Transverse colon (tissue), 4 donors: ENCODE measurements at places on chromosomes 12 and 14.

GRCh38 chr12:121523741-121524140 is 57.1 kb downstream of the KDM2B start:
- H3K4me3 ChIP-seq, result no peak overlapping the region
- H3K36me3 ChIP-seq, result no peaks in the 10 kb centered on the region
- H3K27ac ChIP-seq, result no peak overlapping the region
- H3K27me3 ChIP-seq, result no peaks in the 10 kb centered on the region
- H3K4me1 ChIP-seq, result no peaks in the 10 kb centered on the region
- no peak for DNase-seq

DNA sequence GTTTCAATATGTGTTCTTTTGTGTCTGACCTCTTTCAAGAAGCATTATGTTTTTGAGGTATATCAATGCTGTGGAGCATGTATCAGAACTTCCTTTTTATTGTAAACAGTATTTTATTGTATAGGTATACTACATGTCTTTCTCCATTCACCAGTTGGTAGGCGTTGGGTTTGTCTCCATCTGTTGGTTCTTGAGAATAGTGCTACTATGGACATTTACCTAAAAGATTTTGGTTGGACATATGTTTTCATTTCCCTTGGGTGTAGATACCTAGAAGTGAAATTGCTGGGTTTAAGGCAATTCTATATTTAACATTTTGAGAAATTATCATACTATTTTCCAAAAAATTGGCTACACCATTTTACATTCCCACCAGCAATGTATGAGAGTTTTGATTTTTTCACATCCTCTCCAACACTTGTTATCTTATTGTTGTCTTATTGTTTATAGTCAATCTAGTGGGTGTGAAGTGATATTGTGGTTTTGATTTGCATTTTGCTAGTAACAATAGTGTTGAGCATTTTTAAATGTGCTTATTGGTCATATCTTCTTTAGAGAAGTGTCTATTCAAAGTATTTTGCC is 409.2 kb downstream of the IPO8 start:
- no peak overlapping the region for H3K4me3 ChIP-seq
- H3K27ac ChIP-seq, result no peak overlapping the region
- H3K4me1 ChIP-seq, result no peaks in the 10 kb centered on the region
- no peak for DNase-seq

DNA sequence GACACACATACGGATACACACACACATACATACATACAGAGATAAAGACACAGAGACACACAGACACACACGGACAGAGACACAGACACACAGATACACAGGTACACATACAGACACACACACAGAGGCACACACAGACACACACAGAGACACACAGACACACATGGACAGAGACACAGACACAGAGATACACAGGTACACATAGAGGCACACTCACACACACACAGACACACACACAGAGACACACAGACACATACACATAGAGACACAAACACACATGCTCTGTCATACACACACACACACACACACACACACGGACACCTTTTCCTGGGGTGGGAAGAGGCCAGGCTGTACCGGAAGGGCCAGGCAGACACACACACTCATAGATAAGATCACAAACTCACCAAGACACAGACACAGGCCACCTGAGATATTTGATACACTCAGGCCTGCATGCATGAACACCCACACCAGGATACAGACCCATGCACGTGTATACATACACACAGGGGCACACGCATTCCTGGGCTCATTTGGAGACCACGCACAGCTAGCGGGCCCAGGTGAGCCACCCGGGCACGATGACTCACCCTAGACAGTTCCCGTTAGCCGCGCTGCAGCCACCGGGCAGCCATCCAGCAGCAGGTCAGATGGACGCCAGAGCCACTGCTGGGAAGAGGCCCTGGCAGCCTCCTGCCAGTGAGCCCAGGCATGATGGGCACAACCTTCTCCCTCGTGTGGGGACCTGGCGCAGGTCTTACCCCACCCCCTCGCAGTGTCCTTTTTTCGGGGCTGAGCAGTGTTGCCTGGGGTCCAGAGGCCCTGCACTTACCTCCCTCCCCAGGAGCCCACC is 1.8 kb upstream of the AHNAK2 start:
- peaks cover 34% of the 10 kb centered on the region for H3K27me3 ChIP-seq
- no peaks in the 10 kb centered on the region for H3K36me3 ChIP-seq
- no peak overlapping the region for H3K4me3 ChIP-seq
- H3K27ac ChIP-seq, result peak overlapping the region; percentile 38

GRCh38 chr14:21913759-21914158 is 240.1 kb upstream of the OR4E1 start:
- H3K4me3 ChIP-seq, result no peak overlapping the region
- peaks cover 4% of the 10 kb centered on the region for H3K27me3 ChIP-seq
- DNase-seq, result peak; percentile 56

GRCh38 chr14:54700717-54701116 is 133.8 kb downstream of the SAMD4A start:
- peaks cover 7% of the 10 kb centered on the region for H3K4me1 ChIP-seq
- no peak overlapping the region for H3K27ac ChIP-seq
- no peaks in the 10 kb centered on the region for H3K36me3 ChIP-seq
- H3K27me3 ChIP-seq, result no peaks in the 10 kb centered on the region

DNA sequence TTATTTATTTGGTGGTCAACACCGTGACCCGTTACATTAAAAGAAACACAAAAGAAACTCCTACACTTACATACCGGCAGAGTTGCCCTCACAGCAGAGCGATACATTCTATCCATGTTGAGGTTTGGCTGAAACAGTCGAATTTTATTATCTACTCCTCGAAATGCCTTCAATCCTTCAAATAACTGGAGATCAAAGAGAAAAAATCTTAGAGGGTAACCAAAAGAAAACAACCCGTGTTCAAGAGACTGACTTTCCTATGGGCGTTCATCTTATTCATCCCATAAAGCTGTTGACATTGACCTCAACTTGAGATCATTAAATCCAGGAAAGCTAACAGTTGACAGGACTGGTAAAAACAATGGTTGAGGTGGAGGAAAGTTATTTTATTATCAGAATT is 67.7 kb downstream of the BCAT1 start:
- no peaks in the 10 kb centered on the region for H3K27me3 ChIP-seq
- H3K27ac ChIP-seq, result no peak overlapping the region
- H3K4me1 ChIP-seq, result no peaks in the 10 kb centered on the region

GRCh38 chr12:30166006-30166795 is 382.5 kb upstream of the TMTC1 start:
- no peak overlapping the region for H3K4me3 ChIP-seq
- peaks cover 6% of the 10 kb centered on the region for H3K27me3 ChIP-seq
- no peaks in the 10 kb centered on the region for H3K36me3 ChIP-seq
- no peak overlapping the region for H3K27ac ChIP-seq

GRCh38 chr12:132390287-132391076 is 61.1 kb upstream of the GALNT9 start:
- no peak overlapping the region for H3K27ac ChIP-seq
- no peak for DNase-seq
- no peaks in the 10 kb centered on the region for H3K36me3 ChIP-seq
- H3K4me1 ChIP-seq, result no peaks in the 10 kb centered on the region
- no peak overlapping the region for H3K4me3 ChIP-seq

DNA sequence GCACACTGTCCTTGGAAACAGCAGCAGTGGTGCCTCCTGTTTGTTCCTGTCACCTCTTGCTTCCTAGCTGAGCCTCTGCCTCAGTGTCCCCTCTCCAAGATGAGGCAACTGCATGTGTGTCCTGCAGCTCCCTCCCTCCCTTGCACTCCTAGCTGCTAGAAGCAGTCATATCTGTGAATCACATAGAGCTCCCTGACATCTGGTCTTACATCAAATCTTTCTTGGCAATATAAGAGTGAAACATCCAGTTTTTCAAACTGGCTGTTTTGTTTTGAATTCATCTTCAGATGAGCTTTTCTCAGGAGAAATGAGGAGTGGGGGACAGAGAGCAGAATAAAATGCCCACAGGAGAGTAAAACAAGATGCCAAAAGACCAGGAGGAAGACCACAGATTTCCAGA is 103.7 kb downstream of the VCPKMT start:
- no peaks in the 10 kb centered on the region for H3K27me3 ChIP-seq
- H3K4me3 ChIP-seq, result no peak overlapping the region
- no peak for DNase-seq
- peaks cover 4% of the 10 kb centered on the region for H3K4me1 ChIP-seq
- no peaks in the 10 kb centered on the region for H3K36me3 ChIP-seq

GRCh38 chr14:42527141-42527540 is 920.5 kb downstream of the LRFN5 start:
- H3K36me3 ChIP-seq, result no peaks in the 10 kb centered on the region
- no peaks in the 10 kb centered on the region for H3K27me3 ChIP-seq
- H3K4me3 ChIP-seq, result no peak overlapping the region
- no peak for DNase-seq
- no peak overlapping the region for H3K27ac ChIP-seq

GRCh38 chr14:101199028-101199770 is 295.7 kb upstream of the RTL1 start:
- no peaks in the 10 kb centered on the region for H3K4me1 ChIP-seq
- H3K4me3 ChIP-seq, result no peak overlapping the region
- DNase-seq, result no peak

DNA sequence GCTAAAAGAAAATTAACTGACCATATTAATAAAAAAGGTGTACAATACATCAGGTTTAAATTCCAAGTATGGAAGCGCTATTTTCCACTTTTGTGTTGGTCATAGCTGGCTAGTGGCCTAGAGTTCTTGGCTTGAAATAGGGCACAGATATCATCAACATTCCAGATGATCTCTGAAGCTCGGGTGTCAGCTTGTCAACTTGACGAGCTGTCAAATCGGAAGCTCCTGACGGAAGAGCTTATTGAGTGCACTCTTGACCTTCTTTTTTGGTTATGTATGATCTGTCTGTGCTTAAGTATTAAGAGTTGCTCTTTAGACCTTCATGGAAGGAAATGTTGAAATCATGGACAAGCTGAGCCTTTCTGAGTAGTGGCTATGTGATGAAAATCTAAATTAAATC is 177.9 kb downstream of the APAF1 start:
- DNase-seq, result no peak

DNA sequence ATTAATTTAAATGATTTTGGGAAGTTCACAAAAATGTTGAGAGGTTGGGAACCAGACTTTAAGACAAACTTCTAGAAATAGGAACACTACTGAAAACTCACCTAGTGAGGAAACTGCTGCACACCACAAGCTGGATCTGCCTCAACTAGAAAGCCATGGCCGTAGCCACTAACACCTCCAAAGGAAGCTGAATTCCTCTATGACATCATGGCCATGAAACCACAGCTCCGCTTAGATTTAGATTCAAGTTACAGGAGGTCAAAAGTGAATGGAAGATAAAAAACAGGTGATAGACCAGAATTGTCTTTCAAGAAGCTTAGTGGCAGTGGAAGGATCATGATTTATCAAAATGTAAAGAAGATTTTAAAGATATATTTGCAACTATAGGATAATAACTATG is 208.8 kb upstream of the ALG10 start:
- H3K4me3 ChIP-seq, result no peak overlapping the region
- H3K4me1 ChIP-seq, result no peaks in the 10 kb centered on the region
- H3K27ac ChIP-seq, result no peak overlapping the region
- no peaks in the 10 kb centered on the region for H3K27me3 ChIP-seq
- no peaks in the 10 kb centered on the region for H3K36me3 ChIP-seq

DNA sequence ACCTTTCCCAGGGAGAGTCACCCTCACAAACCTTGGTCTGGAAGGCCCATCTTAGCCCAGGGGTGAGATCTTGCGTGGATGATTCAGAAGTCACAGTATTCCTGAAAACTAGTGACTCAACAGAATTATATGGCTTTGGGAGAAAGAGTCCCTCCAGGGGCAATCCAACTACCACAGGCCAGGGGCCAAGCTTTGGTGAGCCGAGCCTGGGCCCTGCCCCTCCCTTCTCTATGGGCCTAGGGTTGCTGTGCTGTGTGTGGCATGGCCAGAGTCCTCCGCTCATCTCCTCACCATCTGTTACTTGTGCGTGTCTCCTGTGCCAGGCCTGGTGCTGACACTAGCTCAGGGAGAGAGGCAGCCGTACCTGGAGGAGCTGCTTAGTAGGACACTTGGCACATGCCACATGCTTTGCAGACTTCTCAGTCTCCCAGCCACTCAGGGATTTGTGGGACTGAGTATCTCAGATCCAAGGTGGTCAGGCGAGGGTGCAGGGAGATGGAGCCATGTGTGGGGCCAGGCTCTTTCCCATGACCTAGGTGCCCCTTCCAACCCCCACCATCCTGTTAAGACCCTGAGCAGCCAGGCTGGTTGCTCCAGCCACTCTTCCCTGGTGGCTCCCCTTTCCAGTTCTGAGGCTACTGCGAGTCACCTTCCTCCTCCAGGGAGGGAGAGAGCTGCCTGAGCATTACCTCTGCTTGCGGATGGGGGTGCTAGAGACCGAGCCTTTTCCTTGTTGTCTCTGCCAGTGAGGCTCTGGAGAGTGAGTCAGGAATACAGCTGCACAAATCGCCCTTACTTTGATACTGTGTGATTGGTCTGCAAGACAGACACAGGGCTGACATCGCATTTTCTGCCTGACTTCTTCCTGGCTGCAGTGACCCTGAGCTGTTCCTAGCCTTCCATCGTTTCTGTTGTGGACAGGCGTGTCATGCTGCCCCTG is 94.1 kb downstream of the SLC25A47 start:
- peak; percentile 84 for DNase-seq
- H3K36me3 ChIP-seq, result no peaks in the 10 kb centered on the region
- H3K27ac ChIP-seq, result peak overlapping the region; percentile 57
- no peaks in the 10 kb centered on the region for H3K27me3 ChIP-seq
- peaks cover 9% of the 10 kb centered on the region for H3K4me1 ChIP-seq
- H3K4me3 ChIP-seq, result no peak overlapping the region

DNA sequence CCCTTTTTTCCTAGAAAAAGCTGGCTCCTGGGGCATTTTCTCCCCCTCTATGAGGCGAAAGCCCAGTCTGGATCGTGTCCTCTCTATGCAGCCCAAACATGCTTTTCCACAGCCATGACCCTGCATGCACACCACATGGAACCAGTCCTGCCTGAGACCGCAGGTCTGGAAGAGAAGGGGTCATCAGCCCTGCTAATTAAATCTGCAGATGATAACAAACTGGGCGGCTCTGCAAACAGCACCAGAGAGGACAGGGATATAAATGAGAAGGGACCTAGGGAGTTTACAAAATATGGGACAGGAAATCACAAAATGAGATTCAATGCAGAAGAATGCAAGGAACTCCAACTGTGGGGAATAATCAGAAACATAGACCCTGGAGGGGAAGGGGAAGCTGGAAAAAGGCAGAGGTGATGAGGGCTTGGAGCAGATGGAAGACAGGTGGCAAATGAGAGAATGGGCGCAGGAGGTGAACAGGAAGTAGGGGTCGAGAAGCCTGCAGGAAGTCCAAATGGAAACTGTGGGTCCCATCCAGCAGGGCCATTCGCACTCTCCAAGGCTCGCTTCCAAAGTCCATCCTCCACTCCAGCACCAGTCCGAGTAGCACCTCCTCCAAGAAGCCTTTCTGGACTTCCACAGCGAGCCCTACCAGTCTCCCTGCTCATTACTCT is 76.3 kb downstream of the ANO2 start:
- peaks cover 1% of the 10 kb centered on the region for H3K27me3 ChIP-seq
- no peaks in the 10 kb centered on the region for H3K4me1 ChIP-seq
- H3K36me3 ChIP-seq, result no peaks in the 10 kb centered on the region
